ENCODE measurements at places on chromosomes 3 and 15.

DNA sequence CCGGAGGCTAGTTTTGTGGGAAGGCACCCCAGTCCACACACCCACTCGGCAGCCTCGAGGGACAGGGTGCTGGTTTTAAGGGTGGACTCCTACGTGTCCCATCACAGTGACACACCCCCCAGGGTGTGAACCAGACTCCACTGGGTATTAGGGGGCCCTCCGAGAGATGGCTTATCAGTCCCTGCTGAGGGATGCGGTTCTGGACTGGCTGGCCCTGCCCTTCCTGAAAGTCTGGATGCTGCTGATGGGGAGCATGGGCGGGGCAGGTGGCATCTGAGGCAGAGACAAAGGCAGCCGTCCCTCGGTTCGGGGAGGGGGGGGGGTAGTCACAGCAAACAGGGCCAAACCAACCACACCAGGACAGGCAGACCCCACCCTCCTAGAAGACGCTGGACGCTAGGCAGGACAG lies 939 bp upstream of the ULK3 start:
- no peak for DNase-seq

DNA sequence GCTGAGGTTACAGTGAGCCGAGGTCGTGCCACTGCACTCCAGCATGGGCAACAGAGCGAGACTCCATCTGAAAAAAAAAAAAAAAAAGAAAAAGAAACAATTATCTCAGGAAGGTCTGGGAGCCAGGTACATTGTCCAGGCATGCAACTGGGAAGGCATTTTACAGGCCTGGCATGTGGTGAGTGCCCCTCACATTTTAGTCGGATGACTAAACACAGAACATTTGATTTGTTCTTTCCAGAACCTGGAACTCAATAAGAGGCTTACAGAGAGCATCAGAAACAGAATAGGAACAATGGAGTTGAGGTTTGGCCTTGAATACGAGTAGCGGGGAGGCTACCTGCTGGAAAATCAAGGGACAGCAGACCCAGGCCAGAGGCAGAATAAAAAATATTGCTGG lies 33.7 kb upstream of the IGF1R start:
- no peak for DNase-seq

DNA sequence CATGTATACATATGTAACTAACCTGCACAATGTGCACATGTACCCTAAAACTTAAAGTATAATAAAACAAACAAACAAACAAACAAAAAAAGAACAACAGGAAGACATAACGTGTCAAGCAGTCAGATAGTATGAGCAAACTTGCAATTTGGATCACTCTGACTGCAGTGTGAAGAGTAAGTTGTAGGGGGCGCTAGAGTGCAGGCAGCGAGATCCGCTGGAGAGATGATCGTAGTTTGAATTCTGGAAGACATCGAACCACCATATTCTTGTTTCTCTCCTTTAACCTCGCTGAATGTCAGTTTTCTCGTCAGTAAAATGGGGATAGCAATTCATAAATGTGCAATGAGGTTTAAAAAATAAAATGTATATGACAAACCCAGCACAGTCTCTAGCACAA lies 165.2 kb upstream of the LMCD1 start:
- DNase-seq = no peak

- no peak for DNase-seq
Measured at GRCh38 chr3:72724070-72724469, 124.2 kb downstream of the SHQ1 start.

Measured in stimulated activated CD4-positive, alpha-beta T cell treated with anti-CD3 and anti-CD28 coated beads, Interleukin-15, amount 100 ng/mL, for 48 hours (primary cell).